Activated CD4-positive, alpha-beta T cell treated with anti-CD3 and anti-CD28 coated beads, Interleukin-2, amount 10 ng/mL, durations not matched to agents 7 days and 5 days (primary cell): ENCODE measurements at places on chromosomes 7 and 10.

GRCh38 chr7:73766556-73767229, 3.4 kb downstream of the CLDN3 start:
- DNase-seq, result no peak

- DNase-seq, result no peak
Measured at GRCh38 chr7:16271990-16272665, 149.2 kb downstream of the CRPPA start.

GRCh38 chr7:137366995-137367394, 23.5 kb upstream of the PTN start:
- no peak for DNase-seq

DNA sequence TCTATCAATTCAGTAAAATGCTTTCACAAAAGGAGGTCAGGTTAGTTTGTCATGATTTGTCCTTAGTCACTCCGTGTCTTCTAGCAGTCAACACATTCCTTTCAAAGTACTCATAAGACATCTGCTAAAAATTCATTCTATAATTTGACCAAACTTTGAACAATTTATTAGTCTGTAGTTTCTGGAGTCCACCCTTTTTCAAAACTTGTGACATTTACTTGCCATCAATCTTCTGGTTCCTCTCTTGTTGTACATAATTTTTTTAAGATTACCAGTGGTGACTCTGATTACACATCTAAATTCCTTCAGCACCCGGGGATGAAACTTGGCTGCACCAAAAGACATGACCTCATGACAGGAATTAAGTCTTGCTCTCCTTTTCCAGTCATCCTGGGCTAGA, 130.1 kb downstream of the NEBL start:
- DNase-seq, result no peak

DNA sequence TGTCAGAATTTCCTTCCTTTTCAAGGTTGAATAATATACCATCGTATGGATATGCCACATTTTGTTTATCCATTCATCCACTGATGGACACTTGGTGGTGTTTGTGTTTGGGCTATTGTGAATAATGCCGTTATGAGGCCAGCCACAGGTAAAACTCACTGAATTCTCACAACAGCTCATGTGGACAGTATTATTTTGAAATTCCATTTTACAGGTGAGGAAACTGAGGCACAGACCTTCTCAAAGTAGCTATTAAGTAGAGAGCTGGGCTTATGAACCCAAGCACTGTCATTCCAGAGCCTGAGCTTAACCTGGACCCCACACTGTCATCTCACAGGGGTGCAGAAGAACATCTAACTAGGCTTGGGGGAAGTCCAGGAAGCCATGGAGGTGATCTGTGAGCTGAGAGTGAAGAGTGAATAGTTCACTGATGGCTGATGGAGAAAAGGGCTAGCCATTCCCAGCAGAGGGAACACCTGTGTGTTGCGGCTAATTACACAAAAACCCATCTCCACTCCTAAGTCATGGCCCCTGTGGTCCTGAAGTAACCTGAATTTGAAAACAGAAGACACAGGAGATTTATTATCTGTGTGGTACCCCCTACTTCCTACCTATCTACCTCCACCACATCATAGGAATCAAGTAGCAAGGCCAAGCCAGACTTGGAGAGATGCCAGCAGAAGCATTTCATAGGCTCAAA, 8.7 kb downstream of the INMT start:
- no peak for DNase-seq

GRCh38 chr10:14173706-14174594, 156.8 kb downstream of the FRMD4A start:
- DNase-seq, result no peak

DNA sequence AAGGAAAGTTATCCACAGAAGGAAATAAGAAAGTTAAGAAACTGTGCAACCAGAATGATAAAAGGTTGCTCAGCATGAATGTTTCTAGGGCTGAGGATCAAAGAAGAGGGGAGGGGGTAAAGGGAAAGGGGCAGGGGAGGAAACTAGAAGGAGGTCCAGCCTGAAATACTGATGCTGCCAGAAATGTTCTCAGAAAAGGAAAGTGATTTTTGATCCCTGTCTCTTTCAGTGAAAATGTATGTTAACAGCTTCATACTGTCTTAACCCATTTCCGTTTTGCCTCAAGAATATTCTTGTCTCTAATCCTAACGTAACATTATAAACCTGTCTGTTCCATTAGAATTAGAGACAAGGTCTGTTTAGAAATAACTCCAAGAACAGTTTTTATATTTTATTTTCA, 49.6 kb downstream of the NEBL start:
- no peak for DNase-seq

- DNase-seq, result no peak
Measured at GRCh38 chr10:311901-312665, 176.8 kb downstream of the ZMYND11 start.

DNA sequence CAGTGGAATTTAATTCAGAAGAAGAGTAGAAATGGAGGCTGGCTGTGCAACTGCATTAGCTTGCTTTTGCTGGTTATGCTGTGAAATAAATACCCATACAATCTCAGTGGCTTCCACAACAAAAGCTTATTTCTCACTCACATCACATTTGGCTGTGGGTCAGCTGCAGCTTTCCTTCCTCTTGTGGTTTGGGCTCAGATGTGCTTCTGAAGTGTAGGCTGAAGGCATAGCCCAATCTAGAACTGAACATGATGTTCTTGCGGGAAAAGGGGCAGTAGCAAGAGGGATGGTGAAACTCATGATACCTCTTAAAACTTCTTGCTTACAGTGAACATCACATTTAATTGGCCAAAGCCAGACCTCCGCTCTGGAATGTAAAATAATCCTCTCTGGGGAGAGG, 119.9 kb downstream of the HECW1 start:
- no peak for DNase-seq

- DNase-seq, result no peak
Measured at GRCh38 chr7:120171406-120171805, 101.6 kb upstream of the KCND2 start.

- DNase-seq, result no peak
Measured at GRCh38 chr10:123655751-123656150, 10.4 kb upstream of the GPR26 start.

DNA sequence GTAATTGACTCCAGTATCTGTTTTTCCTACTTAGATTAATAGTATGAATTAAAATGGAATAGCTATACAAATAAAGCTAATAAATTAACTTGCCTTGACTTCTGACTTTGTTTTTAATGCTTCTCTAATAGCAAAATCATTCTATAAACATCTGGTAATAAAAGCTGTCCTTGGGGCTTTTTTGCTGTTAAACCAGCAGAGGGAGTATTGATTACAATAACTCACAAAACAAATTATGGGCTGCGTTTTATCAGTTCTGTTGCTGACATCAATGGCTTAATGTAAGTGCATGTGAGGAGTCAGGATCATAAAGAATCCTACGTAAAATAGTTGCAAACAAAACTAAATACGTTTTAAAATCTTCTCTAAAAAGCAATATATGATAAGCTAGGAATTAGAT, 667.8 kb downstream of the PCDH15 start:
- no peak for DNase-seq

DNA sequence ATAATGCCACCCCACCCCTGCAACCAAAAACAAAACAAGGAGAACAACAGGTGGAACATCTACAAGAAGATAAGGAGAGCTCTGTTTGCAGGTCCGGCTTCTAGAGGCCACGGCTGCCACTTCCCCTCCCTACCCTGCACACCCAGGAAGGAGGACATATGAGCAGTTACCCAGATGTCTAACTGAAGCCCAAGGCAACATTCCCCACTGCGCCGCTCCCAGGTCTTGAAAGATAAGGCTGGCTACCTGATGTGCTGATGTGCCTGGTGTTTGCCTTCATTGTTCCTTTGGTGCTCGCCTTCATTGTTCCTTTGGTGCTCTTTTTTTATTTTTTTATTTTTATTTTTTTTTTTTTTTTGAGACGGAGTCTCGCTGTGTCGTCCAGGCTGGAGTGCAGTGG, 21.0 kb downstream of the HPS6 start:
- DNase-seq, result no peak

DNA sequence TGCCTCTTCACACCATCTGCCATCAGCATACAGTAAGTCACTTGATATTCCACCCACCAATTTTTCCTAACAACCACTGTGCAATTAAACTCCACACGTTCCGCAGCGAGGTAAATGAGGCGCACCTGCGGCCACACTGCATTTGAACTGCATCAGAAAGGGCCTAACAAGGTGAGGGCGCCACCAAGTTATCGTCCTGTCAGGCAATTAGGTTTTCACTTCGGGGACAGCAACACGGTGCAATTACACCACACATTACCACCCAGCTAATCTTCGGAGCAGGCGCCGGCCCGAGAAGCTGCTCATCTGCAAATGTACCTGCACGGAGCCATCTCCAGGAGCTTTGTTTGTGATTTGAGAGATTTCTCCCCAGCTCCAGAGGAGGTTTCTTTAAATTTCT, 84.4 kb downstream of the EBF3 start:
- no peak for DNase-seq

GRCh38 chr10:9579110-9579705, 1438.5 kb upstream of the CELF2 start:
- no peak for DNase-seq

- DNase-seq, result no peak
Measured at GRCh38 chr7:98616381-98617050, 569 bp upstream of the NPTX2 start.

GRCh38 chr10:61547297-61547696, 94.1 kb upstream of the TMEM26 start:
- no peak for DNase-seq

DNA sequence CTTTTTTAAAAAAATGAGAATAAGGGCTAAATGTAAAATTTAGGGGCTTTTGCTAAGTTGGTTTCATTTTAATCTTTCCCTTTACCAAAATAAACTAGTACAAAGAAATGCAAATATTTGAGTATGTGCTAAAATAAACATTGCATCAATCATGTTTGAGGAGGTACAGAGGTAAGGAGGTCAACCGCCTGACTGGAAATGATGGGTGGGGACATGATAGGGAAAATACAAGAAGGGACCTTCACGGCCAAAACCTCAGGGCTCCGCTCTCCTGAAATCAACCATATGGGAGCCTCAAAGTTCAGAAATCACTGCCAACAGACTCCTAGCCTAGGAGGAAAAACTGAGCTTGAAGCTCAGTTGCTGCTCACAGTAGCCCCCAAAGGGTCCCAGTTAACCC, 207.6 kb downstream of the AHR start:
- DNase-seq, result no peak

DNA sequence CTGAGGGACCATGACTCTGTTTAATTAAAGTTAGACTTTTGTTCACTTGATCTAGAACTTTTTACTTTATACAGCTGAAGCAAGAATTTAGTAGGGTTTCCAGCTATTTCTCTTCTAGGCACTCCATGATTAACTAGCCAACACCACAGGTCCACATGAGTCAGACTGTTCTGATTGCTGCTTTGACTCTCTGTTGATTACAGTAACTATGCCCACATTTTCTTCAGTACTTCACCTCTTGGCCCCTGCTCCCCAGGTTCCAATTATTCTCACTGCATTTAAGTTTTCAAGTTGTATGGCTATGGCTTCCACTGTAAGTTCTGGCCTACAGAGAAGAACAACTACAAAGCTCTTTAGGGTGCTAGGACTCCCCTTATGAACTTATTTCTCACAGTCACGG, 737.2 kb upstream of the IGFBP3 start:
- no peak for DNase-seq

DNA sequence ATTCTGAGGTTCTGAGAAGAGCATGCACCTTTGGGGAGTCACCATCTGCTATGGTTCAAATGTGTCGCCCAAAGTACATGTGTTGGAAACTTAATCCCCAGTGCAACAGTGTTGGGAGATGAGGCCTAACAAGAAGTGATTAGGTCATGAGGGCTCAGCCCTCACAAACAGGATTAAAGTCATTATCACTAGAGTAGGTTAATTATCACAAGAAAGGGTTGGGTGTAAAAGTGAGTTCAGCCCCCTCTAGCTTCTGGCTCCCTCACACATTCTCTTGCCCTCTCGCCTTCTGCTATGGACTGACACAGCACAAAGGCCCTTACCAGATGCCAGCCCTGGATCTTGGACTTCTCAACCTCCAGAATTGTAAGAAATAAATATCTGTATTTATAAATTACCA, 100.3 kb upstream of the C10orf90 start:
- no peak for DNase-seq

GRCh38 chr10:44036425-44036824, 348.5 kb downstream of the CXCL12 start:
- DNase-seq, result no peak

DNA sequence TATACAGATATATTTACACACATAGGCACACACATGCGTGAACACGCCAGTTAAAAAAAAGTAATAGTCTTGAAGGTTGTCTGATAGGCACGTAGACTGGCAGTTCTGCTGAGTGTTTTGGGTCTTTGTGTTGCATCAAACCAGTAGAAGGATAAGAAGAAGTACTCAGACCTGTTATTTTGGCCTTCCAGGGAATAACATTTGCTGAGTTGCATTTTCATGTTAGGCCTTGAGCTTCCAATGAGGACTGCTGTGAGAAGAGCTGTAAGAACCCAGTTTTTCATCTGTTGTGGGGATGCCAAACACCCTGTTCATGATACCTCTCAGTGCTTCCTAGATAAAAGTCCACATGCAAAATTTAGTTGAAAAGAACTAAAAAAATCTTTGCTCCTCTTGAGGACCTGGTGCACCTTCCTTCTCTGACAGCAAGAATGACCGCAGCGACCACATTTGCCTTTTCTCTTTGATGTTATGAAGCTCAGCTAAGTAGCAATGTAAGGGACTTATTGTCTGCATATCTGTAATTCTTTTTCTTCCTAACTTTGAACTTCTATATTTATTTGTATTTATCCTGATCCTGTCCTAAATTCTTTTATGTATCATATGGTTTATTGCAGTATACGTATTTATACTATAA, 27.2 kb downstream of the HIPK2 start:
- DNase-seq, result peak; percentile 54

- peak; percentile 44 for DNase-seq
Measured at GRCh38 chr7:45922810-45923209, 1.7 kb upstream of the IGFBP3 start.

DNA sequence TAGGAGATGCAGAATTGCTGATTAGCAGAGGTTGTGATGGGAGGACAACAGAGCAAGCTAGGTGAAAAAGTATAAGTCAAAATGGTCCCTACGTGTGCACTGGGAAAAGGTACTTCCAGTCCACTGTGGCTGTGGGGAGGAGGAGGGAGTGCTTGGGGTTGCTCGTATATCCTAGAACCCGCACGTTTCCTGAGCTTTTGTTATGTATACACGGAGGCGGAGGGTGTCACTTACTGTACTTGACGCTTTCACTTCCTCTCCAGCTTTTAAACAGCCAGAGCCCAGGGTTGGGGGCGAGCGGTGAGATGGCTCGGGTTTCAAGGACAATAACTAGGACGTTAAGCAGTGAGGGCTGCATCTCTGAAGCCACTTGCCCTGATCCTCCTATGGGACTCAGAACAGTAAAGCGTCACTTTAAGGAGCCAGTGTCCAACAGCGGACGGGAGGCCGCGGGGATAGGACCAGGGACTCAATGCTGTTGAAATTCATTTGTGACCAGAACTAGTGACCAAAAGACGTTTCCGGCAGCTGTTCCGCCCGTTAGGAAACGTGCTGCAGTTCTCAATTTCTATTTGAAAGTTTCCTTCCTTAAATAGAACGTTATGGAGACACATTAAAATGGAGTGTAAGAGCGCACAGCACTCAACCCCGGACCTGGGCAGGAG, 985 bp upstream of the ETV1 start:
- peak; percentile 7 for DNase-seq

- peak; percentile 49 for DNase-seq
Measured at GRCh38 chr10:69644658-69645295, 14.7 kb downstream of the FAM241B start.

GRCh38 chr7:3917436-3917835, 616.4 kb downstream of the SDK1 start:
- DNase-seq, result no peak

- no peak for DNase-seq
Measured at GRCh38 chr10:102024799-102025198, 31.2 kb downstream of the ARMH3 start.

GRCh38 chr10:31296754-31297153, 22.3 kb upstream of the ZEB1 start:
- DNase-seq, result no peak
